B cell (primary cell): ENCODE measurements at places on chromosomes 16 and 17. TPM values are rescaled to one million over a fixed set of nuclear protein-coding genes. Genes with fewer than 3 reads are reported as not detected.

DNA sequence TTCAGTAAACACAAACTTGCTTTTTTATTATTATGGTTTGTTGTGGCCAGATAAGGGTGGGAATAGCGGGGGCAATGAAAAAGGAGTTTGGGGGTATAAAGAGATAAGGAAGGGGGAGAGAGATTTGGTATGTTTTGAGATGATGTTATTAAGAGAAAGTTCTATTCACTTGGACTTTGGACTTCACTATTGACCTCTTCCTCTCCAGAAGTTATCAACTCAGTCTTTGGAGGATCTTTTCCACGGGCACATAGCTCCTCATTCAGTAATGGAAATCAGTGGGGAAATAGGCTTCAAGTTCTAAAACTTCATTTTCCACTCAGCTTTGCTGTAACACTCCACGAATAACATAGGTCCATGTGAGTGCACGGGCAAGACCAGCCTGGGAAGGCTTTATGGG, 23.2 kb downstream of the PROCA1 start:
- DNase-seq, result no peak

DNA sequence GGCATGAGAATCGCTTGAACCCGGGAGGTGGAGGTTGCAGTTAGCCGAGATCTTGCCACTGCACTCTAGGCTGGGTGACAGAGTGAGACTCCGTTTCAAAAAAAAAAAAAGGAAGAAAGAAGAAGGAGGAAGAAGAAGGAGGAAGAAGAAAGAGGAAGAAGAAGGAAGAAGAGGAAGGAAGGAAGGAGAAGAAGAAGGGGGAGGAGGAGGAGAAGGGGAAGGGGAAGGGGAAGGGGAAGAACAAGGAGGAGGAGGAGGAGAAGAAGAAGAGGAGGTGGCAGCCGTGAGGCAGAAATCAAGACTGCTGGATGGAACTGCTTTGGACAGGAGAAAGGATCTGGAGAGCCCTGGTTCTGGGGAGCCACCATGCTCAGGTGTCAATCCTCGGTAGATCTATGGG, 29.7 kb upstream of the PEMT start:
- DNase-seq, result no peak

DNA sequence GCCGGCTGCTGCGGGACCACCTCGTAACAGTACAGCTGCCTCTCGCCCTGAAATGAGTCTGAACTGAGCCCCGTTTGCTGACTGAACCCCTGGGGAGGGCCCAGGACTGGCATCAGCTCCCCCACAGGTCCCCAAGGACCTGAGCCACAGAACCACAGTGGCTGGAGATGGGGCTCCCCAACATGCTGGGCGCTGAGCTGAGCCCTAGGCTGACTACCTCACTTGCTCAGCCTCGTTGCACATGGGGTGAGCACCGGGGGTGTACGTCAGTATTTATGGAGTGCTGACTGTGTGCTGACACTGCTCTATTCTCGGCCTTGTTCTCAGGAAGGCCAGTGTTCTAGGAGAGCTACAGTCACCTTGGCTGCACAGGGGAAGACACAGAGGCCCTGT, 6.6 kb upstream of the VASN start:
- DNase-seq, result peak; percentile 86

DNA sequence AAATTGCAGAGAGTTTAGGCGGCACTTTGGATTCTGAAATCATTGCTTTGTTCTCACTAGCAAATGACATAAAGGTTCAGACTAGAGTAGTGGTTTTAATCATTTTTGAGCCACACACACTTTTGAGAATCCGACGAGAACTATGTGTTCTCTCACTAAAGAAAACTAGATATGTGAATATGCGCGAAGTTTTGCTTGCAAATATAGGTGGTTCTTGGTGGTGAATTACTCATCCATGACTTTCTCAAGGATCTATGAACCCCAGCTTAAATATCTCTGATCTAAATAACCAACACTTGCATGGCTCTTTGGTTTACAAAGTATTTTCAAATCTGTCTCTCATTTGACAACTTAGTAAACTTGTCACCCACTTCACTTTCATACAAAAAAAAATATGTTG, 54.8 kb downstream of the NOG start:
- DNase-seq, result no peak

DNA sequence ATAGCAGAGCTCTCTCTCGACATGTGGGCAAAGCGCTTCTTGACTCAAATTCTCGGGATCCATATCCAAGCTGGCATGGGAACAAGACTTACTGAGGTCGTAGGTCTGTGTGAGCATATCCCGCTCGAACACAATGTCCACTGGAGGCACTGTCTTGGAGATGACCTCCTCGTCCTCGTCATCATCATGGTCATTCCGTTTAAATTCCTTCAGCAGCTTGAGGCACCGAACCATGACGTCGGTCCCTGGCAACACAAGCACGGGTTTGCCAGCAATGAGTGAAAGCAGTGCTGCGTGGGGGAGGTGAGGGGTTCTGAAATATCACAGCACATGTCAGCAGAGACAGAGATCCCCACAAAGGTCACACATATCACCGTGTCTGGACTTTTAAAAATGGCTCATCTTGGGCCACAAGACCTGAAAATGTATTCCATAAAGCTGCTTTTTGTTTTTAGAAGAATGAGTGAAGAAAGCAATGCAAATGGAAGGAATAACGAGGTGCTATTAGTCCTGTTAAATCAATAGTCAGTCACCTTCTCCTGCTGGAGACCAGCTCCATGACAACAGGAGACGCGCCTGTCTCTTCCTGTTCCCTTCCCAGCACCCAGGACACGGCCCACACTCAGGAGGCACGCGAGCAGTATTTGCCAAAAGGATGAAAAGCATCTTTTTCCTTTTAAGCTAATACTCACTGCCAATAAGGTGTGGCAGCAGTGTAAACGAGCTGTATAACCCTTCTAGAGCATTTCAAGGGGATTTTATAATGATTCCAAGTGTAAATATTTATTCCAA, 37.9 kb downstream of the GTF3C1 start:
- no peak for DNase-seq

- DNase-seq, result no peak
These were observed 2.3 kb upstream of the ABCA9 start for GRCh38 chr17:69062860-69063581.

GRCh38 chr17:48330421-48330820, 99.6 kb downstream of the SKAP1 start:
- DNase-seq, result no peak

DNA sequence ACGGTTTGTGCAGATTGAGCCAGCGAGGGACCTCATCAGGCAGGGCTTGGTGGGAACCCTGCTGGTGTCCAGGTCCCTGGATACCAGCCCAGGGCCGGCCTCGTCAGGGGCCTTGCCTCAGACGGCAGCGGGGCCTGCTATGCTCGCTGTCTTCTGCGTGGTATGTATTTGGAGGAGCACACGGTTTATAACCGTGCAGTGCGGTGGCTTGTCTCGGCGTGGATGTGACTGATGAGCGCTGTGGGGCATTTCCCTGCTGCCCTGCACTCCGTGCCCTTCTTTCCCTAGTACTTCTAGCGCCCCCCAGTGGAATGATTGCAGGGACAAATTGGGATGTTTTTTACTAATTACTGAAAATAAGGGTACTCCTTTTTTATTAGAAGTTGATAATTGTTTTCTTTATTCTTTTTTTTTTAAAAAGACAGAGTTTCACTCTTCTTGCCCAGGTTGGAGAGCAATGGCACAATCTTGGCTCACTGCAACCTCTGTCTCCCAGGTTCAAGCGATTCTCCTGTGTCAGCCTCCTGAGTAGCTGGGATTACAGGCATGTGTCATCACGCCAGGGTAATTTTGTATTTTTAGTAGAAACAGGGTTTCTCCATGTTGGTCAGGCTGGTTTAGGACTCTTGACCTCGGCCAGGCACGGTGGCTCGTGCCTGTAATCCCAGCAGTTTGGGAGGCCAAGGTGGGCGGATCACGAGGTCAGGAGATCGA, 15.3 kb downstream of the TBCD start:
- DNase-seq, result peak; percentile 50

Gene KRTAP2-1
- not detected in 2 replicates for total RNA-seq

Gene NF1
- total RNA-seq, result 27.7 and 31.9 TPM in 2 replicates
